ENCODE measurements at places on chromosomes 11 and 22.
A peak's percentile ranks its signal among the peaks of the same experiment; 100 is the strongest.

DNA sequence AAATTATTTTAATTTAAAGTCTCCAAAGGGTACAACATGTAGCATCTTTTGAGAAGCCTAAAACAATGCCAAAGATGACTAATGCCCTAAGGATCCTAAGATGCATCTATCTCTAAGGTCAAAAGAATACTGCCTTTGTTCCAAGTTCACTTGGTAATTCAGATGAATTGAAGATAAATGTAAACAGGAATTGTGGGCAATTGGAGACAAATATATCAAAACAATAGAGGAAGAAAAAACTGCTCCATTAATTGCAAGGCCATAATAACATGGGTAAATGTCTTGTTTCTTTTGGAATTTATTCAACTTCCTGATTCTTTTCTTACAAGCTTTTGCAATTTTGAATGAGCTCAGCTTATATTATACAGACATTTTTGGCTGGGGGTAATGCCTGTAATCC, 338.6 kb downstream of the TTC28 start:
- DNase-seq: no peak

- DNase-seq: peak; percentile 79
Observed at GRCh38 chr11:64511966-64512365, 79.1 kb upstream of the SLC22A12 start.

DNA sequence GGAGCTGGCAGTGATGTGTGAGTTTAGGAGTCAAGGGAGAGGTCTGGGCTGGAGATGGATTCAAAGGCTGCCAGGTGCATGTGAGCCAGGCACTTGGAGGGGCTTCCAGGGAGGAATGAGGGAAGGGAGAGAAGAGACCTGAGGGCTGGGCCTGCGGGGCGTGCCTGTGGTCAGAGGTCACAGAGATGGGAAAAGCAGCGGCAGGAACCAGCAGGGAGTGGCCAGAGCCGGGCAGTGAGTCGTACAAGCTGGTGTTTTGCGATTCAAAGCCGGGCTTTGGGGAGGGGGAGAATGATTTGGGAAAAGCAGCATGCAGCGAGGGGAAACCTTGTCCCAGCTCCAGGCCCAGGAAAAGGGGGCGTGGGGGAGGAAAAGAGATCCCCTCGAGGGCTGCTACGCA, 96.9 kb upstream of the RTL6 start:
- no peak for DNase-seq

DNA sequence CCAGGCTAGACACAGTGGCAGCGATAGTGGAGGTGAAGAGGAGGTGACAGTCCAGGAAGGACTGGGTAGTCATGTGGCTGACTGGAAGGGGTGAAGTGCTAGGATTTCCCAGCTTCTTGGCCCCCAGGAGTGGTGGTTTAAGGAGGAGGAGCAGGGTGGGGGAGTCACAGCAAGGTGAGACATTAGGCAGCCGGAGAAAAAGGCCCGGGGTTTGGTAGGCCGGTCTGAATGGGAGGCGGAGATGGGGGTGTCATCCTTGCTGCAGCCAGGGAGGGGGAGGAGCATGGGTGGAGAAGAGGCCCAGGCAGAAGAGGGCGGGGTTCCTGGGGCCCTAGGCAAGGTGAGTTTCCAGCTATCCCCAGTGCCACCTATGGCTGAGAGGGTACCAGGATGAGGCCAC, 6.1 kb downstream of the SIPA1 start:
- no peak for DNase-seq

Data from posterior vena cava (tissue), 2 donors.